ENCODE measurements at places on chromosomes 4 and X.
A peak's percentile ranks its signal among the peaks of the same experiment; 100 is the strongest.

DNA sequence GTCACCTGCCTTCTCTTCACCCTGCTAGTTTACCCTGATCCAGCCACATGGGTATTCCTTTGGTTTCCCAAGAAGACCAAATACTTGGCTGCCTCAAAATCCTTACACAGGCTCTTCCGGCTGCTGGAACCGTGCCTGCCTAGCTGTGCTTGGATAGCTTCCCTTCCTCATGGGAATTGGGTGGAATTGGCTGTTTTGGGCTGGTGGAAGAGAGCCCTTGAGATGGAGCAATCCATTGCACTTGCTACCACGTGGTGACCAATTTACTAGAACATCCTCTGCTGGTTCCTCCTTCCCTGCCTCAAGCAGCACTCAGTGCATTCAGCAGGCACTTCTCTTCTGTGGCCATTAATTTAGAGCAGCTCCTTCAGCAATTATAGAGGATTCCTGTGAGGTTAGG is 119.3 kb upstream of the AP1S2 start:
- no peak for DNase-seq

GRCh38 chrX:22056235-22056634 is 24.1 kb downstream of the PHEX start:
- no peak for DNase-seq

DNA sequence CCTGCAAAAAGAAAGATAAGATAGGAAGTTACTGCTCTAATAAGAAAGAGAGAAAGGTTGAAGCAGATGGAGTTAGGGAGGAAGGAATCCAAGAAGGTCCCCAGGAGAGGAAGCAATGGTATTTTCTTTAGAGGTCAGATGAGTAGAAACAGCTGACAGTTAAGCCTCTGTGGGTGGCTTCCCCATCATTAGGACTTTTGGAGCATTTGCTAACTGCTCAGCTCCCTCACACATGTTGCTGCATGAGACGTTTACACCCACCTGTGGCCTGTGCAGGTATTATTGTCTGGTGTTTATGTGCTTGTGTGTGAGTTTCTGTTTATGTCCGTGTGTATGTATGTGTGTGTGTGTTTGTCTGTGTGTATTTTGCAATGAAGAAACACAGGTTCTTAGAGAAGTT is 346.8 kb downstream of the RAB28 start:
- no peak for DNase-seq

DNA sequence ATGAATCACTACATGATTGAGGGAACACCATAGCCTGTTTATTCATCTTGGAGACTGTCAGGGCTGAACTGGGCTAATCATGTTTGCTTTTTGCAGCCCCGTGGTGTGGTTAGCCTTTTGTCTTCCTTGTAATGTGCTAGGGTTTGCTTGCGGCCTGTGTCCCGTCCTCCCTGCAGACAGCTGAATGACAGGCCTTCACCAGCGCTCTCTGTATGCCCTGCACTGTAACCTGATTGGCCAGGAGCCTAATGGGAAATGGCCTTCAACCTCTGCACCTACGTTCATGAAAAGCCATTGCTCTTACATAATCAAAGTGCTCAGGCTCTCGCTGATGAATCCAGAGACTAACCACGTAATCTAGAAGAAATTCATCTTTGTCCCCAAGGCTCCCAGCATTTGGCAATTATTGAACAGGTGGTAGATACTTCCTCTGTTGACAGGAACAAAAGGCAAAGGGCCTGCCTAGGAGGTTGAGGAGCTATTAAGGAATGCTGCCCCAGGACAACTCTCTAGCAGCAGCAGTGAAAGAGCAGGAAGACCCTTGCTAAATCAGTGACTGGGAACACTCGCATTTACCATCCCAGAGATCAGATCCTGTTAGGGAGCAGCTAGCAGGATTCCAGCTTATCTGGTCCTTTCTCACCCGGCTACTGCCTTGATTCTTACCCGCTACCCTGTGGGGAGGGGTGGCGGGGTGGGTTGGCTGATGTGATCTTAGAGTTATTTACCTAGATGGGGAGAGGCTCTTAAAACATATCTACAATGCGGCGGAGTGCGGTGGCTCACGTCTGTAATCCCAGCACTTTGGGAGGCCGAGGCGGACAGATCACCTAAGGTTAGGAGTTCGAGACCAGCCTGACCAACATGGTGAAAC is 42.3 kb upstream of the FAT1 start:
- no peak for DNase-seq

- no peak for DNase-seq
These were observed 64.3 kb downstream of the LRBA start for GRCh38 chr4:150950657-150951288.

- DNase-seq = no peak
These were observed 54.0 kb downstream of the MCUB start for GRCh38 chr4:109614015-109614414.

DNA sequence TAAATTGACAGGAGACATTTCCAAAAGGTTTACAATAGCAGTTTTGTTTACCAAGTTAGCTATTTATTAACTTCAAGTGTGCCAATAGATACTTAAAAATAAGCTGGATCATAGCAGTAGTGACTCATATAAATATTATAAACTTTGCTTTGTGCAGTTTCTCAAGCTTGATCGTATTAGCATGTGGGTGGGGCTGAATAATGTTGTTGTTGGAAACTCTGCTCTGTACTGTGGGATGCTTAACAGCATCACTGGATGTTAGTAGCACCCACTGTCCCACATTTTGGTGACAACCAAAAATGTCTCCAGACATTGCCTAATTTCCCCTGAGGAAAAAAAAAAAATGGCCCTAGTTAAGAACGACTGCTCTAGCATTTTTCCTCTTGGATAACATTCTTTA is 855.2 kb upstream of the ADGRL3 start:
- no peak for DNase-seq

GRCh38 chr4:178789279-178789678 is 1347.0 kb upstream of the AGA start:
- no peak for DNase-seq

DNA sequence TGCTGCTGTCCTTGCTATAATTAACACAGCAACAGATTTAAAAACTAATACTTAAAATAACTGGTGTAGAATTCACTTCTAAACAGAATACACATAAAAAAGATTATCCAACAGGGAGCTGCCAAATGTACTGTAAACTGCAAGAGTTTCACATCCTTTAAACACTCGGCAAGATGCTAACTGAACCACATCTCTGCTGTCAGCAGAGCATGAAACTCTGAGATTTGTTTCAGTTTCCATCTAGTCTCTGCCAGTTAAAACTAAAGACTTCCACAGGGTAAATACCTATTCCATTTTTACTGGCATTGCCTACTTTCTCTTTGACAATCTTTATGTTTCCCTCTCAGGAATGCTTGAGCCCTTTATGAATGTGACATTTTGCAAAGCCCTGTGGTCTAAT is 127.7 kb downstream of the SLC7A11 start:
- no peak for DNase-seq

- DNase-seq = no peak
These were observed 164.1 kb downstream of the PPP3CA start for GRCh38 chr4:101183221-101183620.

DNA sequence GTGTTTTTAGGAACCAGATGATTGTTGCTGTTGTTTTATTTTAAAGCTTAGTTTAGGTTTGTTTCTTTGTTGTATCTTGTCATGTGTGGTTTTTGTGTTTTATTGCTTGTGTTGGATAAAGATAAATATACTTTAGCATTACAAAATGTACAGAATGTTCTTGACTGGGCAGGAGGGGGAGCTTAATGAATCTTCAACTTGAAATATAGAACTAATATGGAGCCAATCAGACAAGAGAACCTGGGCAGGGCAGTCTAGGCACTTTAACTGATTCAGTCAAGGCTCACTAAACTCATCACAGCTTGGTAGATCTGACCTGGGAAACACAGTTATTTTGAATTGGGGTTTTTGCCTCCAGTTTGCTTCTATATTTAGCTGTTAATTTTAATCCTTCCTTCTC is 304.2 kb downstream of the ARHGAP24 start:
- peak; percentile 36 for DNase-seq

GRCh38 chr4:102335616-102336015 is 9.7 kb downstream of the SLC39A8 start:
- DNase-seq = no peak

DNA sequence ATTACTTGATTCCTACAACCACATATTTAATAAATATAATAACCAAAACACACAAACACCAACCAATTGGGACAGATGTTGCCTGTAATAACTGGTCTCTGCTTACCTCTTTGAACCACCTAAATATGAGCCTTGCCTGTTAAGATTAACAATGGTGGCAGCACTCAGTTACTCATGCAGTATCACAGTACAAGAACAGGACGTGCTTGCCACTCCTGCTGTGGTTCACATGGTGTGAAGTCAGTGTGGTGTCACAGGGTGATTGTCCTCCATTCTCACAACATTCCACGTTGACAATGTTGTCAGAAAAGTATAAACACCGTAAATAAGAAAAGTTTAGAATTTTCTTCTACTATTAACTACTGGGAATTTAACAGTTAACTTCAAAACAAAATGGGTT is 365.0 kb downstream of the PPP3CA start:
- DNase-seq = no peak

- DNase-seq = no peak
These were observed 97.2 kb upstream of the ACSL4 start for GRCh38 chrX:109830157-109830703.

GRCh38 chr4:7377223-7377865 is 57.4 kb downstream of the PSAPL1 start:
- no peak for DNase-seq

GRCh38 chr4:3827616-3828492 is 61.7 kb downstream of the ADRA2C start:
- peak; percentile 27 for DNase-seq

GRCh38 chrX:129449148-129449547 is 74.1 kb downstream of the SMARCA1 start:
- DNase-seq = no peak

- DNase-seq = peak; percentile 18
These were observed 77.1 kb downstream of the TBCK start for GRCh38 chr4:106238820-106239420.

DNA sequence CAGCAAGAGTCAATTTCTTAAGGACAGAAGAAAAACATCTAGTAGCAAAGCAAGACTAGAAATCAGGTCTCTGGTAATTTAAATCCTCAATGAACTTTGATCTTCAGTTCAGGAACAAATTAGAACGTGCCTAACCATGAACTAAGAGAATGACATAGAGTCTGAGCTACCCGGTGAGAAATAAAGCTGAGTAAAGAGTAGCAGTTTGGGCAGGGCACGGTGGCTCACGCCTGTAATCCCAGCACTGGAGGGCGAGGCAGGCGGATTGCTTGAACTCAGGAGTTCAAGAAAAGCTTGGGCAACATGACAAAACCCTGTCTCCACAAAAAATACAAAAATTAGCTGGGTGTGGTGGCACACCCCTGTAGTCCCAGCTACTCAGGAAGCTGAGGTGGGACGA is 37.7 kb downstream of the ACE2 start:
- DNase-seq = no peak

DNA sequence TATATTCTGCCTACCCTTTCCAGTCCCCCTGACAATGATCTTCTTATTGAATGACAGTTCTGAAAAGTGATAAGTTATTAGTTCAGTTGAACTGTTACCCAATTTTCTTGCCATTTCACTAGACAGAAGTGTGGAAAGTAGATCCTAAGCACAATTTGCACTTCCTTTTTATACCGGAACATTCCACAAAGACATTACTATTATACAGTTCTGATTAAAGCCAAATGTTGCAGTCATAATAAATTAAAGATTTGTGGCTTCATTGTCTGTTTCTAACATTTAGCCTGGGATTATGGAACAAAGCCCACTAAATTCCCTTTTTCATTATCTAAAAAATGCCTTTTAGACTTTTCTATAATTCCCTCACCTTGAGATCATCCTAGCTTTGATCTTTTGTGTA is 13.8 kb downstream of the SH3BGRL start:
- DNase-seq = no peak

DNA sequence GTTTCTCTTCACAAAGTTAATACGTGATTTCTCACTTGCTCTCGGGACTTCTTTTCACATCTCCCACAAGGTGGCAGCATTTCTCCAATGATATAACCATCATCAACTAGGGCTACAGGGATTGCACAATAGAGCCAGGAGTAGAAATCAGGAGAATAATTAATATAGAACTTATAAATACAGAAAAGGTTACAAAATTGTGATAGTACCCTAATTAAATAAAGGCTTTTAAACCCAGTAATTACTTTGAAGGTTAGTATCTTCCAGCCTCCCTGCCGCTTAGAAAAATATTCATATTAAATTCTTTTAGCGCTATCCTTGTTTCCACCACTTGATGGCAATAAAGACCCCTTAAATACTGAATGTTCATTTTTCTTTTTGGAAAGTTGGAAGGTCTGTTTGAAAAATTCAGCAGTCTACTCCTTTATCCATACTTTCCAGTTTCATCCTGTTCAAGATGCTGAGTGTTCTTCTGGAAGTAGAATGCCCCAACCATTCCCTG is 65.8 kb downstream of the RASGEF1B start:
- DNase-seq = peak; percentile 55

DNA sequence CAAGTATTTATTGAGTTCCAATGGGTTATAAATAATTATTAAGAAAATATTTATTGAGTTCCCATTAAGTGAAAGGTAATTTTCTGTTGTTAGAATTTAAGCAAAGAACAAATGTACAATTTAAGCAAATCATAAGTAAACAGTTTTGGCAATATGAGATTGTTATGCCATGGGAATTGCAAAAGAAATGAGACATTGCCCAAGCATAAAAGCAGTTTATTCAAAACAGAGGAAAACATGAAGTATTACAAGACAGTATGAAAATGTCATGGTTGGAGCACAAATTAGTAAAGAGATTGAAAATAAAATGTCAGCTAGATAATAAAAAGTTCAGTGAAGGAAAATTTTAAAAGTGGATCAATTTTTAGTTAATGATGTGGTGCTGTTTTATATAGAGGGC is 706.1 kb upstream of the EPHA5 start:
- no peak for DNase-seq

- peak; percentile 48 for DNase-seq
These were observed 6.2 kb downstream of the NCAPG start for GRCh38 chr4:17817027-17817426.

DNA sequence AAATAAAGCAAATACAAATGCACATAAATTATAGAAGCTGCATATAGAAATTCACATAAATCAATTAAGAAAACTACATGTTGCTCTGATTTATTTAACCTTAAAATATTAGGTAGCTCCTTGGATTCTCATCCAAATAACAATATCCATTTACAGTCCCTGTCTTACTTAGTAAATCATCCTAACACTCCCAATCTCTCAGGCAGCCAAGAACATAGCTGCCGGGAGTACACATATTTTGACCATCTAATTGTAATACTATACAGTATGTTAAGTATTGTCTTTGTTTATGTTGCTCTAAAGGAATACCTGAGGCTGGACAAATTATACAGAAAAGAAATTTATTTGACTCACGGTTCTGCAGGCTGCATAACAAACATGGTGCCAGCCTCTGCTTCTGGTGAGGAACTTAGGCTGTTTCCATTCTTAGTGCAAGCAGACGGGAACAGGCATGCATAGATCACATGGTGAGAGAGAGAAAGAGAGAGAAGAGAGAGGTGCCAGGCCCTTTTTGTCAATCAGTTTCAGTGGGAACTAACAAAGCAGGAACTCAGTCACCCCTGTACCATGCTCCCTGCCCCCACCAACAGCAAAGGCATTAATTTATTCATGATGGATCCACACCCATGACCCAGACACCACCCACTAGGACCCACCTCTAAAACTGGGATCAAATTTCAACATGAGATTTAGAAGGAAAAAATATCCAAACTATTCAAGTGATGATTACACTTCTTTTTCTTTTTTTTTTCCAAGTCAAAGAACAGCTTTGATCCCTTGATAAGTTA is 614.8 kb upstream of the TECRL start:
- no peak for DNase-seq
